Lower lobe of right lung (tissue), 2 donors: ENCODE measurements at places on chromosomes 16 and 17. TPM values are rescaled to one million over a fixed set of nuclear protein-coding genes. Genes with fewer than 3 reads are reported as not detected.

The CPNE7 gene
- 0.35 TPM for total RNA-seq

The SLC22A31 gene
- 132 TPM for total RNA-seq

The ICAM2 gene
- total RNA-seq: 69.2 TPM

The PPL gene
- total RNA-seq: 60.5 TPM

The ZC3H18 gene
- 49.2 TPM for total RNA-seq

The RAD51C gene
- 21.0 TPM for total RNA-seq

The DHRS7C gene
- total RNA-seq: not detected

The AGRP gene
- 8.5 TPM for total RNA-seq

The PPP1R1B gene
- 23.9 TPM for total RNA-seq

The TSR1 gene
- total RNA-seq: 18.8 TPM

The CDK3 gene
- 8.4 TPM for total RNA-seq

The KCNJ16 gene
- total RNA-seq: 0.62 TPM

The MPHOSPH6 gene
- 24.3 TPM for total RNA-seq

The TEDC2 gene
- 0.68 TPM for total RNA-seq

The CCL14 gene
- 20.7 TPM for total RNA-seq

The CAPNS2 gene
- 2.0 TPM for total RNA-seq

The CENPN gene
- total RNA-seq: 5.0 TPM

The KRT25 gene
- not detected for total RNA-seq

The SYT17 gene
- 11.8 TPM for total RNA-seq

The KRTAP4-4 gene
- total RNA-seq: not detected

The ZP2 gene
- not detected for total RNA-seq

The WNT3 gene
- total RNA-seq: 2.2 TPM

The MYO15A gene
- 3.3 TPM for total RNA-seq

The SULT1A2 gene
- total RNA-seq: 10.3 TPM

The BICDL2 gene
- total RNA-seq: 19.5 TPM

The CRHR1 gene
- not detected for total RNA-seq

The CDR2L gene
- total RNA-seq: 12.6 TPM

The ATP2A1 gene
- 0.38 TPM for total RNA-seq

The MFAP4 gene
- total RNA-seq: 179 TPM

The G6PC1 gene
- total RNA-seq: not detected

The TM4SF5 gene
- not detected for total RNA-seq

The TRIM47 gene
- total RNA-seq: 21.0 TPM

The GP1BA gene
- total RNA-seq: 0.92 TPM

The ADAP2 gene
- total RNA-seq: 31.5 TPM

The C17orf113 gene
- total RNA-seq: 0.89 TPM

The PRSS36 gene
- total RNA-seq: 6.6 TPM

The MYH8 gene
- not detected for total RNA-seq

The FUS gene
- total RNA-seq: 179 TPM

The AXIN2 gene
- 53.4 TPM for total RNA-seq

The HS3ST2 gene
- total RNA-seq: 4.8 TPM

The ADAT1 gene
- 50.2 TPM for total RNA-seq

The ARHGAP44 gene
- total RNA-seq: 39.0 TPM
